ENCODE measurements at places on chromosomes 5 and 9. TPM values are rescaled to one million over a fixed set of nuclear protein-coding genes. Genes with fewer than 3 reads are reported as not detected.

- peak overlapping the region; percentile 91 for H3K27ac ChIP-seq
- no peaks in the 10 kb centered on the region for H3K27me3 ChIP-seq
- peak overlapping the region; percentile 84 for H3K4me3 ChIP-seq
- peaks cover 61% of the 10 kb centered on the region for H3K36me3 ChIP-seq
These were observed 19.7 kb downstream of the LCP2 start for GRCh38 chr5:170277867-170278281.

GRCh38 chr5:14851597-14851996, 20.0 kb downstream of the ANKH start:
- no peak overlapping the region for H3K4me3 ChIP-seq
- DNase-seq: no peak
- H3K4me1 ChIP-seq: no peaks in the 10 kb centered on the region
- H3K27ac ChIP-seq: no peak overlapping the region
- H3K36me3 ChIP-seq: peaks cover 2% of the 10 kb centered on the region
- H3K27me3 ChIP-seq: no peaks in the 10 kb centered on the region

GRCh38 chr5:124402144-124402581, 344.3 kb downstream of the ZNF608 start:
- no peak overlapping the region for H3K27ac ChIP-seq
- H3K36me3 ChIP-seq: no peaks in the 10 kb centered on the region
- H3K4me3 ChIP-seq: no peak overlapping the region
- H3K4me1 ChIP-seq: no peaks in the 10 kb centered on the region
- H3K27me3 ChIP-seq: no peaks in the 10 kb centered on the region
- DNase-seq: no peak

DNA sequence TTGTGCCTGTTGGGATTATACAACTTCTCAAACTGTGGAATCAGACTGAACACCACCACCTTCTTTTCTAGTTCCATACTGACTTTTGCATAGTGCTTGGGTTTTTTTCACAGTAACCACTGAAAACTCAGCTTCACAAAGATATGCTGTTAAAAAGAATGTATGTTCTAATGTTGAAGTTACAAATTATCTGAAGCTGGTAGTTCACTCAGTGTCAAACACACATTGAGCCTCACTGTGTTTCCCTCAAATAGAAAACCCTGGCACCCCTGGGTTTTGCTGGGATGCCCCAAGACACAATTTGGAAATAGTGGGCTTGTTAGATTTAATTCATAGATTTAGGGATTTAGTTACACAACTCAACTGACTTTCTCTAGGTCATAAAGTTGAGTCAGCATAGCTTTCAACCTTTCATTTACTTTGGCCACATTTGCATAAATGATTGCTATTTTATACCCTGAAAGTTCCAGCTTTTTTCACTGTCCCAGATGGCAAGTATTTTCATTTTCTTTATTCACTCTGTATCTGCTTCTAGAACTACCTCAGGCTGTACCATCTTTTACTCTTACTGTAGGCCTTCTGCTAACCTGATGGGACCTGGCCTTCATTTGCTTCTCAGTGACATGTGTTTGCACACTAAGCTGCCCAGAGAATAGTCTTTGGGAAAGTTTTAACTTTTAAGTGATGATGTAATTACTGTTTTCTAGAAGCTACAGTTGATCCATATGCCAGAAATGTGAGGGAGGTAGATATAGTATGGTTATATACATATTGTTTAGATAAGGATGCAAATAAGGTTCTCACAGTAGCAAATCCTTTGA, 115.1 kb downstream of the CDC42SE2 start:
- H3K4me3 ChIP-seq: peak overlapping the region; percentile 71
- DNase-seq: no peak
- H3K27me3 ChIP-seq: no peaks in the 10 kb centered on the region

Gene SLIT3
- total RNA-seq: not detected

Gene CXCL14
- total RNA-seq: not detected

Gene CDH9
- total RNA-seq: not detected
